ENCODE measurements at places on chromosomes 12 and 14. TPM values are rescaled to one million over a fixed set of nuclear protein-coding genes. Genes with fewer than 3 reads are reported as not detected.

Gene PRKD1
- total RNA-seq = not detected

GRCh38 chr14:24398653-24399446, at the start of gene NYNRIN:
NYNRIN (plus strand) TSS chr14:24399003; CDS start chr14:24399247, 244 bp downstream.
- H3K27me3 ChIP-seq = peaks cover 41% of the 10 kb centered on the region
- H3K4me3 ChIP-seq = peak within 1 kb of the TSS; percentile 69
- no peaks in the 10 kb centered on the region for H3K36me3 ChIP-seq
- H3K27ac ChIP-seq = no peak within 1 kb of the TSS
- DNase-seq = peak; percentile 78
- H3K4me1 ChIP-seq = peaks cover 6% of the 10 kb centered on the region

DNA sequence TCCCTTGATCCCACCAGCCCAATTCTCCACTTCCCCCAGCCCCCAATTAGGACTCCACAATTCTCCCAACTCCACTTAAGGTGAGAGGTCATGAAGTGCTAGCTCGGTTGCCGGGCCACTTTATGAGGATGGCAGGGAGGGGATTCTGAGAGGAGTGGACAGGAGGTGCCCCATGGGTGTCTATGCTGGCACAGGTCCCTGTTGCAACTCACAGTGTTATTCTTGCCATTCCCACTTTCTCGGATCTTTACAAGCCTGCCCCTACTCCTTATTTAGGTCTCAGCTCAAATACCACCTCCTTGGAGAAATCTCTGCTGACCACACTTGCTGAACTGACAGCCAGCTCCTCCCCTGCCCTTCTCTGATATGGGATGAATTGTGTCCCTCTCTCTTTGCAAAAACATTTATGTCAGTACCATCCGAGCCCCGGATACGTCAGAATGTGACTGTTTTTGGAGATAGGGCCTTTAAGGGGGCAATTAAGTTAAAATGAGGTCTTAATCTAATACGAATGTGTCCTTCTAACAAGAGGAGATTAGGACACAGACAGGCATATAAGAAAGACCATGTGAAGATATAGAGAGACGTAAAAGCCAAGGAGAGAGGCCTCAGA, 4.2 kb upstream of the LGALS3 start:
- peaks cover 17% of the 10 kb centered on the region for H3K4me1 ChIP-seq
- DNase-seq = no peak
- H3K4me3 ChIP-seq = no peak overlapping the region

DNA sequence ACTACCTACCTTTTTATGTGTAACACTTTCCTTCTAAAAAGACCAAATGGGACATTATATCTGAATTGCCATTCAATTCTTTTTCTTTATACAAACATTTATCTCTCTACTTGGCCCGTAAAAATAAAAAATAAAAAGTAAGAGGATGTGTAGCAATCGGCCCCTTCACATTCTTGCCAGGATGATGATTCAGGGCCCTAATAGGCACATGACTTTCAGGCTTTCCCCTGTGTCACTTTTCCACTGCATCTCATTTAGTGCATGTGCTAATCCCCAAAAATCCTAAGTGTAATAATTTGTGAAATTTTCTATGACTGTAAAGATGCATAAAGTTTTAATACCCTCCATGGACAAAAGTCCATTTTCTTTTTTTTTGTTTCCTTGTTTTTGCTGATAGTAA, 23.0 kb upstream of the ATP2B1 start:
- H3K27me3 ChIP-seq = peaks cover 2% of the 10 kb centered on the region
- H3K4me3 ChIP-seq = no peak overlapping the region
- DNase-seq = no peak
- peaks cover 9% of the 10 kb centered on the region for H3K4me1 ChIP-seq

DNA sequence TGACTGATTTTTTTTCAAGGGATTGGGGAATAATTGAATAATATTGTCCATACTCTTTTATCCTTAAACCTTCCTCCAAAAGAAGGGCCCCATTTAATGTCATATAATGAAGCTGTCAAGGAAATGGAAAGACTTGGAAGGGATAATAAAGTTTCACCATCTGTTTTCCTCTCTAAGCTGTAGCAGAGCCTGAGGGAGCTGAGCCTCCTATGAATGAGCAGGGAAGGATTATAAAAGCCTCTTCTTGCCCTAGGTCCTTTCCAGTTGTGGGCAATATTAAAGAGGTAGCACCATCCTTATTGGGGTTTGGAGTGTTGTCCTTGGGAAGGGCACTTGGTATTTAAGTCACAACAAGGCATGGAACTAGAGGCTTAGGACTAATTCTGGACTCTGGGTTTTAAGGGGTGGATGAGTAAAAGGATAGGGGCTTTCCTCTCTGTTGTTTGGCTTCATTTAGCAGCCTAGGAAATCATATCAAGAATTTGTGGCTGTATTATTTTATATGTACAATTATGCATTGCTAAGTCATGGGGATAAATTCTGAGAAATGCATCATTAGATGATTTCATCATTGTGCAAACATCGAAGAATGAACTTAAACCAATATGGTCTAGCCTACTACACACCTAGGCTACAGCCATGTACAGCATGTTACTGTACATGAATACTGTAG, 408.5 kb upstream of the DCN start:
- H3K27me3 ChIP-seq = no peaks in the 10 kb centered on the region
- H3K36me3 ChIP-seq = no peaks in the 10 kb centered on the region
- H3K27ac ChIP-seq = no peak overlapping the region
- no peak for DNase-seq
- H3K4me3 ChIP-seq = no peak overlapping the region
- H3K4me1 ChIP-seq = no peaks in the 10 kb centered on the region

DNA sequence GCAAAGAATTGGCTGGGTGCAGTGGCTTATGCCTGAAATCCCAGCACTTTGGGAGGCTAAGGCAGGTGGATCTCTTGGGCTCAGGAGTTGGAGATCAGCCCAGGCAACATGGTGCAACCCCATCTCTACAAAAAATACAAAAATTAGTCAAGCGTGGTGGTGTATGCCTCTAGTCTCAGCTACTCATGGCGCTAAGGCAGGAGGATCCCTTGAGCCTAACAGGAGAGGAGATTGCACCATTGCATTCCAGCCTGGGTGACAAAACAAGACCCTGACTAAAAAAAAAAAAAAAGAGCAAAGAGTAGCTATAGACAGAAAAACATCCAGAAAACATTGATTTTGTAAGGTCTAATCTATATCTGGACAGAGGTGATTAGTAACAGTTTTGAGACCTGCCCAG, 25.0 kb downstream of the KIF21A start:
- H3K4me3 ChIP-seq = no peak overlapping the region
- H3K4me1 ChIP-seq = peaks cover 6% of the 10 kb centered on the region
- no peak for DNase-seq
- H3K27ac ChIP-seq = no peak overlapping the region

DNA sequence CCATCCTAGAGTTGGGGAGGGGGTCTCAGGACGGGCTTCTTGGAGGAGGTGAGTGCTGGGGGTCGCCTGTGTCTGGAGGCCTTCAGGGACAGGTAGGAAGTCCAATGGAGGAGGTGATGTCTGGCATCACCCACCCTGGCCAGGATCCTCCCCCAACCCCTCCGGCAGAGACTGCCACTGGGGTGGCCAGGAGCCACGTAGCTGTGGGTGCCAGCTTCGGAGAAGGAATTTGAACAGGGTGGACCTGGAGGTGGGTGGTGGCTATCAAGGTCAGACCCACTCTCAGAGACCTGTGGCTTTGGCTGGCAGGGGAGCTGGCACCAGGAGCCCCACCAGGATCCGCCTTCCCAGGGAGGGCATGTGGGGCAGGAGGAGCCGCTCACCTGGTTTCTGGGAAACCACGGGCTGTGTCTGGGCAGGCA, 9.1 kb downstream of the CEP170B start:
- H3K4me1 ChIP-seq = no peaks in the 10 kb centered on the region
- no peak overlapping the region for H3K27ac ChIP-seq
- no peak overlapping the region for H3K4me3 ChIP-seq
- H3K36me3 ChIP-seq = no peaks in the 10 kb centered on the region
- no peaks in the 10 kb centered on the region for H3K27me3 ChIP-seq
- DNase-seq = no peak

DNA sequence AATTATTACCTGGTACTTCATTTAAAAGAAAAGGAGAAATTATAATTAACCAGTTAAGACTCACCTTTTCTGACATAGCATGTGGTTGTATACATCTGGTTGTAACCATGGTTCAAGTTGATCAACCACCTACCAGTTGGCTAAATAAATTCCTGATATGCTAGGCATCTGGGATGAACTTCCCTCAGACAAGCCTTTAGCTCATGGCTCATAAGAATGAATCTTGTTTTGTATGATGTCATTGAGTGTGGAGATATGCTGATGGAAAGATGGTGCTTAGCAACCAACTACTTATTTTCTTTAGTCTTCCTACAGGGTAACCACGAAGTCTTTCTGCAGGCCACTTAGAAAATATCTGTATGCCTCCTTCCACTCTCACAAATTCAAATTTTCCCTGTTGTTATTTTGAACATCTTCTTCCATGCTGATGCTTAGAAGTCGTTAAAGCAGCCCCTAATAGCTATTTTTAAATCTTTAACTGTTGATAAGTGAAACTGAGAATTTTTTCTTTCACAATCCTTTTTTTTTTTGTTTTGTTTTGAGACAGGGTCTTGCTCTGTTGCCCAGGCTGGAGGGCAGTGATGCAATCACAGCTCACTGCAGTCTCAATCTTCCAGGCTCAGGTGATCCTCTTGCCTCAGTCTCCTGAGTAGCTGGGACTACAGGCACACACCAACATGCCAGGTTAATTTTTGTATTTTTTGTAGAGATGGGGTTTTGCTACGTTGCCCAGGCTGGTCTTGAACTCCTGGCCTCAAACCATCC, 51.9 kb upstream of the PTHLH start:
- no peaks in the 10 kb centered on the region for H3K36me3 ChIP-seq
- no peaks in the 10 kb centered on the region for H3K27me3 ChIP-seq
- no peak for DNase-seq
- H3K27ac ChIP-seq = no peak overlapping the region

GRCh38 chr12:51393676-51394545, 2.7 kb upstream of the GALNT6 start:
- peak overlapping the region; percentile 83 for H3K27ac ChIP-seq
- DNase-seq = peak; percentile 81
- peaks cover 58% of the 10 kb centered on the region for H3K4me1 ChIP-seq
- H3K27me3 ChIP-seq = peaks cover 5% of the 10 kb centered on the region
- no peaks in the 10 kb centered on the region for H3K36me3 ChIP-seq

GRCh38 chr14:53993920-53994607, 37.4 kb upstream of the BMP4 start:
- H3K27ac ChIP-seq = no peak overlapping the region
- no peaks in the 10 kb centered on the region for H3K36me3 ChIP-seq
- H3K27me3 ChIP-seq = no peaks in the 10 kb centered on the region
- no peak for DNase-seq

DNA sequence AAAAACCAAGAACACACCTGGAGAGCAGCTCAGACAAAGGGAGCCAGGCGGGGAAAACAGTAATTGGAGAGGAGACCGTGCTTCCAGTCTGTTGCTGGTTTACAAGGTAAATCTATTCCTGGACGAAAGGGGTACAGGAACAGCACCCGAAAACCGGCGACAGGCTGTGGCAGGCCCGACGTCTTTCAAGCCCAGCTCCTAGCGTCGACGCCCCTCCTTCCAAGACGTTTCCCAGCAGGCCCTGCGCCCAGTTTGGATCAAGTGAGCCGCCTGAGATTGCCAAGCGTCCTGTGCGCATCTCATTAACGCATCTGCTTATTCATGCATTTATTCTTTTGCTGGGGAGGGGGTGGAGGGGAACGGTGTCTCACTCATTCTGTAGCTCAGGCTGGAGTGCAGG, 1.4 kb downstream of the C12orf56 start:
- H3K27me3 ChIP-seq = peaks cover 13% of the 10 kb centered on the region
- H3K27ac ChIP-seq = no peak overlapping the region
- H3K4me3 ChIP-seq = no peak overlapping the region
- H3K36me3 ChIP-seq = no peaks in the 10 kb centered on the region
- no peak for DNase-seq

DNA sequence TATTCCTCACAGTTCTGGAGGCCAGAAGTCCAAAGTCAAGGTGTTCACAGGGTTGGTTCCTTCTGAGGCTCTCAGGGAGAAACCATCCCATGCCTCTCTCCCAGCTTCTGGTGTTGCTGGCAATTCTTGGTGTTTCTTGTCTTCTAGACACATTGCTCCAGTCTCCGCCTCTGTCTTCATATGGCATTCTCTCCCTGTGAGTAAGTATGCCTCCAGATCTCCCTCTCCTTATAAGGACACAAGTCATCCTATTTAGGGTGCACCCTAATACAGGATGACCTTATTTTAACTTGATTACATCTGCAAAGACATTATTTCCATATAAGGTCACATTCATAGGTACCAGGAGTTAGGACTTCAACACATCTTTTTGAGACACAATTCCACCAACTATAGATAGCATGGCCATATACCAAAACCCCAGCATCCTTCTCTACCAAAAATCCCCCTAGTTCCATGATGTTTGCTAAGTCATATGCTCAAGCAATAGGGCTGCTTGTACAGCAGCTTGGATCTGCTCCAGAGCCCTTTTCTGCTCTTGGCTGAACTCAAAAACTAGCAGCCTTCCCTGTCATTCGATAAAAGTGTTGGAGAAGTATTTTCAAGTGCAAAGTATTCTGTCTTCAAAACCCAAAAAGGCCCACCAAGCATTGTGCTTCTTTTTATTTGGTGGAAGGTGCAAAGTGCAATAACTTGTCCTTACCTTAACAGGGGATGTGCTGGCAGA, 79.2 kb upstream of the CMKLR1 start:
- H3K36me3 ChIP-seq = no peaks in the 10 kb centered on the region
- no peak overlapping the region for H3K27ac ChIP-seq
- H3K27me3 ChIP-seq = peaks cover 1% of the 10 kb centered on the region
- DNase-seq = no peak
- H3K4me1 ChIP-seq = no peaks in the 10 kb centered on the region
- no peak overlapping the region for H3K4me3 ChIP-seq

DNA sequence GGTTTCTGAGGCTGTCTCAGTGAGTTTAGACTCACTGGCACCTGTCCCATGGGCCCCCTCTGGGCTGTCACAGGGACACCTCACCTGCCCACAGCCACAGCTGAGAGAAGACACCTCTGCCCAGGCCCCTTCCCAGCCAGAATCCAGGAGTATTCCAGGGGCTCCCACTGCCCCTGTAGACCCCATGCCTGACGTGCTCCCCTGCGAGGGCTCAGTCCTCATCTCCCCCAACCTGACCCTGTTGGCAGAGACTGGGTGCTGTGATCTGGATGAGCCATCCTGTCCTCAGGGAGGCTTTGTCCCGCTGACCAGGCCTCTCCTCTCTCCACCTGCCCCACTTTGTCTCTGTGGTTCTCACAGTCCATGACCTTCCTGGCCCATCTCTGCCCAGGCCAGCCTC, 89.4 kb downstream of the DHRS2 start:
- no peaks in the 10 kb centered on the region for H3K4me1 ChIP-seq
- no peak for DNase-seq
- no peak overlapping the region for H3K4me3 ChIP-seq
- H3K27ac ChIP-seq = no peak overlapping the region
- H3K27me3 ChIP-seq = peaks cover 2% of the 10 kb centered on the region
- H3K36me3 ChIP-seq = no peaks in the 10 kb centered on the region

- no peak for DNase-seq
- no peak overlapping the region for H3K4me3 ChIP-seq
- no peaks in the 10 kb centered on the region for H3K36me3 ChIP-seq
Observed at GRCh38 chr12:80200414-80200813, 101.1 kb downstream of the OTOGL start.

- DNase-seq = no peak
- no peaks in the 10 kb centered on the region for H3K36me3 ChIP-seq
- no peak overlapping the region for H3K27ac ChIP-seq
- H3K4me3 ChIP-seq = no peak overlapping the region
Observed at GRCh38 chr14:36238666-36239363, 62.3 kb upstream of the PTCSC3 start.
